ENCODE measurements at places on chromosomes 4 and X.

GRCh38 chrX:129939986-129940385, 34.0 kb downstream of the UTP14A start:
- DNase-seq: no peak

DNA sequence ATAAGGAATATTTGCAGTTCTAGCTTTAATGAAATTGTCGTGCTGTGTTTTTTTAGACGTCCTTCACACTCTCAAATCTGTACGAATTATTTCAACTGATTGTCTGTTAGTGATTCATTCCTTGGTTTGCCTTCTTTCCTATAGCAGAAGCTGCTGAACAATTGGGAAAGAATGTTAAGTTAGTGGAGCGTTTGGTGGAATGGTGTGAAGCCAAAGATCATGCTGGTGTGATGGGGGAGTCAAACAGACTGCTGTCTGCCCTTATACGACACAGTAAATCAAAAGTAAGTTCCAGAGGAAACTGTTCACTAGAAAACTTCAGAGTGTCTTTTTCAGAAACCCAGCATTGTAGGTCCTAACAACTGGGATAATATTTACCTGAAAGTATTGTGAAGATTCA, 159.9 kb downstream of the RAP1GDS1 start:
- no peak for DNase-seq

GRCh38 chr4:1030031-1030430, 18.6 kb downstream of the FGFRL1 start:
- no peak for DNase-seq

DNA sequence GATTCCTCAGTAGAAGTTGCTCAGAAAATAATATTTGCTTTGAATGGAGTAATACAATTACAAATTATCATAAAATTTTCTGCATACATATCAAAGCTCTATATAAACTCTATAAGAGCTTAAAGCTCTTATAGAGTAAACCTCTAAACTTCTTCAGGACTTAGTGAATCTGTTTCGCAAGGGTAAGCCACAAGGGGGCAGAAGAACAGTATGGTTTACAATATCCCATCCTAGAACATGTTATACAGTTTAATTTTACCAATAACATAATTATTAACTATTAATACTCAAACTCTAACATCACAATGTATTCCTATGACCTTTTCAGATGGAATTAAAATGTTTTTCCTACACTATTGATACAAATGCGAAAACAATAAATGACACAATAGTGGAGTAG, 33.8 kb upstream of the SPANXN1 start:
- peak; percentile 0 for DNase-seq

- DNase-seq: no peak
Observed at GRCh38 chr4:75800972-75801371, 76.6 kb downstream of the USO1 start.

GRCh38 chr4:105780176-105780575, 71.6 kb downstream of the GSTCD start:
- no peak for DNase-seq

DNA sequence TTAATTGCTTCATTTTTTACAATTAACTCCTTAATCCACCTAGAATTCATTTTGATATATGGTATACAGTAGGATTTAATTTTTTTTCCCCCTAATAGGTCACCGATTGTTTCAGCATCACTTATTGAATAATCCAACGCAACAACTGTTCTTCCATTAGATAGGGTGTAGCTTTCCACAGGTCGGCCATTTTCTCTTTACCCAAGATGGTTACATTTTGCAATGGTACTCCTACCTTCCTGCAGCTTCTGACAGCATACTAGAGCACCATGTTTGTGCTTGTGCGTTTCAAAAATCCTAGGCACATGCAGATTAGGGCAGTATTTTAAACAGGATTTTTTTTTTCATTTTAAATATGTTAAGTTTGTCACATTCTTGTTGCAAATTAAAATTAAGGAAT, 2.3 kb downstream of the LINC00632 start:
- DNase-seq: no peak

DNA sequence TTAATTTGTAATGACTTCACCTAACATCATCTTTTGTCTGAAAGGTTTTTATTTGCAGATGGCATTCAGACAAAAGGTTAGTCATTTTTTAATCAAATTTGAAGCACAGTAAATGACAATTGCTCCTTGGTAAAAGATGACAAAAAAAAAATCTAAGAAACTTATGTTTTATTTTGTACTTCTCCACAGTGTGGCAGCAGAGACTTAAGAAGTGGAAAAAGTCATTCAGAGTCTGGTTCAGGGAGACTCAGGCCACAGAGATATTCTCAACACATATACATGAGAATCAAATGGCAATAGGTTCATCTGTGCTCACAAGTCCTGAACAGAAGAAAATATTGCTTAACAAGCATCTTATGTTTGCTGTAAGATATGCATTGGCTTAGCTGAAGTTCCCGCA, 436.2 kb downstream of the KCNIP4 start:
- peak; percentile 19 for DNase-seq

DNA sequence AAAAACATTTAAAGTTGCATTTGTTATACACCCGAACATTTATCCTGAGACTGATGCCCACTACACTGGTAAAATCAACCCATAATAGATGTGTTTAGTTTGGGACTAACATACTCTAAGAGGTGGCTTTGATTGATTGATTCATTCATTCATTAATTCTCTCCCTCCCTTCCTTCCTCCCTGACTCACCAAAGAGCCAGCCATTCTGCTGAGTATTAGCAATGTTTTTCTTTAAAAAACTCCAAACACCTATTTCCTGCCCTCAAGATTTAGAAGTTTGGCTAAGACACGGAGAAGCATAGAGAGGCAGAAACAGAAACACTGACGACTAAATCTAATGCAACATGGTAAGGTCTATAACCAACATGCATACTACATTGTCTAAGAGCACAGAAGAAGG, 88.9 kb downstream of the RASL11B start:
- DNase-seq: no peak

GRCh38 chrX:139286342-139286741, 244.2 kb upstream of the F9 start:
- no peak for DNase-seq

DNA sequence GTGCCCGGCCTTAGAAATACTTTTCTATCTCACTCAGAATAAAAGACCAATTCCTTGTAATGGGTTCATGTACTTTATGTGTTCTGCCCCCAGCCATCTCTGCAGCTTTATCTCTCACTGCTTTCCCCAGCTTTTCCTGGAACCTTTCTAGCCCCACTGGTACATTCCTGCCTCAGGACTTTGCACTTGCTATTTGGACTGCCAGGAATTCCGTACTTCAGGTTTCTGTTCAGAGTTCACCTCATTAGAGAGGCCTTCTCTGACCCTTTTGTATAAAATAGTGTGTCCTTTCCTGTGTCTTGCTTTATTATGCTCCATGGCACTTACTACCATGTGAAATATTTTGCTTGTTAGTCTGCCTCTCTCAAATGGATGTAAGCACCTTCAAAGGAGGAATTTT, 112.5 kb downstream of the PDLIM5 start:
- DNase-seq: no peak

GRCh38 chr4:27666943-27667342, 806.3 kb downstream of the STIM2 start:
- DNase-seq: no peak

DNA sequence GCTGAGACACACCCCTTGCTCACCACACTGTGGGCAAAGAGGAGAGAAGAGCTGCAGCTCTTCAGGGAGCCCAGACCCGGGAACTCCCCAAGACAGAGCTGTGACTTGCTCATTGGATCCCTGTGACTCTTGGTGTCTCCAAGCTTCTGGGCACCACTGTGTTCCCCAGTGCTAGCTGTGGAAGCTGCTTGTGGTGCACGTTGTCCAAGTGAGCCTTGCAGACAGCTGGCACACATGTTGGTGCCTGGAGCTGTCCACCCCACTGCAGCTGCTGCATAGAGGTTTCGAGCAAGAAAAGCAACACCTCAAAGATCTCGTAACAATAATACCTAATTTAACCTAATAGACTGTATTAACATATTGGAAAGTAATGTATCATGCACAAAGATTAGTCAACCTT, 1089.3 kb downstream of the PCDH18 start:
- DNase-seq: no peak

- no peak for DNase-seq
Observed at GRCh38 chrX:97310373-97310772, 426.7 kb downstream of the RPA4 start.

GRCh38 chr4:73814679-73815078, 21.8 kb upstream of the CXCL6 start:
- DNase-seq: no peak

GRCh38 chrX:91079342-91080114, 355.1 kb upstream of the PABPC5 start:
- no peak for DNase-seq

- peak; percentile 3 for DNase-seq
Observed at GRCh38 chrX:30748342-30748960, 95.2 kb downstream of the GK start.

DNA sequence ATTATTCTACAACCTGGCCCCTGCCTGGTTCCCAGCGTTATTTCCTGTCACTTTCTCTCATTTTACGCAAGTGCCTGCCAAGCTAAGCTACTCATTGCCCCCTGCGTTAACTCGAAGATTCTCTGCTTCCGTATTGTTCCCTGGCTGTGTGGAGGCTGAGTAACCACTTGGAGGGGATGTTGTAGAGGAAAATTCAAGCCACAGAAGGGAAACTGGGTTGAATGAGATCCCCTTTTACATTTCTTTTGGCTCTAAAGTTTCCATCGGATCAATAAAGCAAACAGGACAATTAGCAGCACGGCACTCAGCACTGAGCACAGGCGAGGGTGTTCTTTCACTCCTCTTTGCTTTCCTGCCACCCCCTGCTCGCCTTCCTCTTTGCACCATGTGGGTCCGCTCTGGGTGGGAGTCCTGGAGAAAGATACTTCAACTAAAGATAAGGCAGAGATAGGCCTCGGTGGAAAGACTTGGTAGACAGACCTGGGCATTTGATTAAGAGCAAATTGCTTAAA, 4.2 kb upstream of the TMSB4X start:
- DNase-seq: peak; percentile 45

DNA sequence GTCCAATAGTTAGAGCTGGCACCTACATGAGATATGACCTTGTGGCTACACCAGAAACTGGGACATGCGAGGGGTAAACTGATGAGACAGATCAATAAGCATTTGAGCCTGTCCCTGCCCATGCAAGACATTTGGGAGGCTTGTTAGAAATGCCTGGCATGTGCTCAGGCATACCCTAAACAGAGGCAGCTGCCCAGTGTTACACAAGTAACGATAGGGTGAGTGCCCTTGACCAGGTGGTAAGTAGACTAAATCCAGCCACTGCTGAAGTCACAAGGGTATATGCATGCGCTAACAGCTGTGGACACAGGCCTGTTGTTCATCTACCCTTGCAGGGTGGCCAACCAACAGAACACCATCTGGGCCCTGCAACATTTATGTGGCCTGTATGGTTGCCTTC, 56.1 kb upstream of the CCDC149 start:
- no peak for DNase-seq

DNA sequence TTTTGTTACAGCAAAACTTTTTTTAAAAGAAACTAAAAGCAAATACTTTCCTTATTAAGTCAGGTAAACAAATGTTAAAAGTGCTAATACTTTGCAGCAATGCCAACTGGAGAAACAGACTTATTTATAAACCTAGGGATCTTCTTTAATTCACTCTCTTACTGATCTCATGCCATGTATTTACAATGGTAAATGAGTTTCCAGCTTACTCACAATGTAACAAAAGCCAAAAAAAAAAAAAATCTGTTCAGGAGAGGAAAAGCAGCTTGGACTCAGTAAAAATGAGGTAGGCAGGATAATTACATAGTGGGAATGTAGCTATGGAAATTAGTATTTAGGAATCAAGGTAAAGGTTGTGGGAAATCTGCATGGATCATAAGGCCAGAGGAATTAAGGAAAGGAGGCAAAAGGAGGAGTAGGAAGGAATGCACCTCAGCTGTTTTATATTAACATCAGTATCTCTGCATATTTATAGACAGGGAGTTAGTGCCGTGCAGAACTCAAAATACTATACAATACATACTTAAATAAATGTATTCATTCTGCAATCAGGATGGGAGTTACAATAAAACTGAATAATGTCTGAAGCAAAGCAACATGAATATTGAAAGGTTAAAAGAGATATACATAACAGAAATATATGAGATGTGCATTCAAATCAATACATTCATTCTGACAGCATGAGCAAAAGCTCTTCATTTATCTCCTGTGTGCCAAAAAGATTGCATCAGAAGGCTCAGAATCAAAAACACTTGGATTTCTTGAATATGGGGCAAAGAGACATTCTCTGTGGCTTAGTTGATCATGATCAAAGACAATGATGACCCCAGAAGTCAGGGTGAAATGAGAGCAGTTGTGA, 57.9 kb upstream of the ETNPPL start:
- DNase-seq: no peak
